ENCODE measurements at places on chromosomes 5 and 9. TPM values are rescaled to one million over a fixed set of nuclear protein-coding genes. Genes with fewer than 3 reads are reported as not detected.

The RXFP3 gene
- total RNA-seq, result not detected

The LHX3 gene
- not detected for total RNA-seq

The TAS2R1 gene
- total RNA-seq, result not detected

The MYO10 gene
- 127 TPM for total RNA-seq

The SPAG8 gene
- total RNA-seq, result 0.46 TPM

The CXXC5 gene
- 107 TPM for total RNA-seq

The ADCY2 gene
- total RNA-seq, result 31.3 TPM

The TERT gene
- 15.5 TPM for total RNA-seq

- H3K4me3 ChIP-seq, result no peak overlapping the region
- H3K4me1 ChIP-seq, result no peaks in the 10 kb centered on the region
- H3K27me3 ChIP-seq, result peaks cover 9% of the 10 kb centered on the region
- peaks cover 5% of the 10 kb centered on the region for H3K36me3 ChIP-seq
These were observed 3.4 kb upstream of the FLT4 start for GRCh38 chr5:180652771-180653170.

- H3K4me3 ChIP-seq, result no peak overlapping the region
These were observed 20.6 kb downstream of the MEGF9 start for GRCh38 chr9:120693700-120694008.

GRCh38 chr9:132042324-132042723 lies 37.3 kb downstream of the MED27 start:
- H3K27me3 ChIP-seq, result no peaks in the 10 kb centered on the region
- no peak overlapping the region for H3K27ac ChIP-seq
- DNase-seq, result no peak
- no peaks in the 10 kb centered on the region for H3K36me3 ChIP-seq

DNA sequence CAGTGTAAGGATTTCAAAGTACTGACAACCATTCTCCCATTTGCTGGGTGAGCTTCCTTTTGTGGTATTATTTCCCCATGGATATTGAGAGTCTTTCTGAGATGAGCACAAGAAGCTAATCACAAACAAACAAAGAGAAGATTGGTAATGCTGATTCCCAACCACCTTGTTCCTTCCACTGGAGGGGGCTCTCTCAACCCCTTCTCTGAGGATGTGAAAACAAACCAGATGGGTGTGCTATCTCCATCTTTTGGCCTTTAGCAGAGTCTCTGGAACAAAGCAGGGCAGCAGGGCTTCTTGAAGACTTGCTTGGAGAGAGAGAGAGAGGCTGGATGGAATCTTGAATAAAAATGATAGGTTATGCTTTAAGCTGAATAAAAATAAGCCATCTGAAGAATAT lies 576.7 kb upstream of the ZNF462 start:
- peak; percentile 63 for DNase-seq
- H3K4me1 ChIP-seq, result no peaks in the 10 kb centered on the region
- H3K36me3 ChIP-seq, result no peaks in the 10 kb centered on the region
- no peak overlapping the region for H3K4me3 ChIP-seq
- H3K27me3 ChIP-seq, result no peaks in the 10 kb centered on the region

- no peaks in the 10 kb centered on the region for H3K4me1 ChIP-seq
- no peak overlapping the region for H3K4me3 ChIP-seq
- no peaks in the 10 kb centered on the region for H3K36me3 ChIP-seq
- no peaks in the 10 kb centered on the region for H3K27me3 ChIP-seq
These were observed 247.5 kb downstream of the ADAMTSL1 start for GRCh38 chr9:18721267-18721994.

DNA sequence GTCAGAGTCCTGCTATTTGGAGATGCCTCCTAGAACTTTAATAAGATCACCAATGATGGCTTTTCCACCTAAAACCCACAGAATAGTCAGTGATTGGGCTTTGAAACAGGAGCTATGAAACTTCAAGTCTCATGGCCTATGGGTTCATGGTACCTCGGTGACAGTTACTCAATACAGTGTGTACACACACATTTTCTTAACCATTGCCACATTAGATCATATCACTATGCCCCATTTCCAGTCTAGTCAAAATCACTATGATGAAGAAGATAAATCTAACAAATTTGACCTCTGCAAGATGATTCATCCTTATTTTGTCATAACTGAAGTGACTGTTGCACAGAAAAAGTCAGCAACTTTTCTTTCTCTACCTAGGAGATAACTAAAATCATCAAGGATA lies 86.8 kb upstream of the OR13F1 start:
- H3K4me3 ChIP-seq, result no peak overlapping the region
- no peak for DNase-seq
- H3K27me3 ChIP-seq, result no peaks in the 10 kb centered on the region

GRCh38 chr5:172499287-172499686 lies 45.0 kb upstream of the SH3PXD2B start:
- no peak overlapping the region for H3K27ac ChIP-seq
- no peaks in the 10 kb centered on the region for H3K4me1 ChIP-seq
- no peaks in the 10 kb centered on the region for H3K36me3 ChIP-seq
- no peak overlapping the region for H3K4me3 ChIP-seq

DNA sequence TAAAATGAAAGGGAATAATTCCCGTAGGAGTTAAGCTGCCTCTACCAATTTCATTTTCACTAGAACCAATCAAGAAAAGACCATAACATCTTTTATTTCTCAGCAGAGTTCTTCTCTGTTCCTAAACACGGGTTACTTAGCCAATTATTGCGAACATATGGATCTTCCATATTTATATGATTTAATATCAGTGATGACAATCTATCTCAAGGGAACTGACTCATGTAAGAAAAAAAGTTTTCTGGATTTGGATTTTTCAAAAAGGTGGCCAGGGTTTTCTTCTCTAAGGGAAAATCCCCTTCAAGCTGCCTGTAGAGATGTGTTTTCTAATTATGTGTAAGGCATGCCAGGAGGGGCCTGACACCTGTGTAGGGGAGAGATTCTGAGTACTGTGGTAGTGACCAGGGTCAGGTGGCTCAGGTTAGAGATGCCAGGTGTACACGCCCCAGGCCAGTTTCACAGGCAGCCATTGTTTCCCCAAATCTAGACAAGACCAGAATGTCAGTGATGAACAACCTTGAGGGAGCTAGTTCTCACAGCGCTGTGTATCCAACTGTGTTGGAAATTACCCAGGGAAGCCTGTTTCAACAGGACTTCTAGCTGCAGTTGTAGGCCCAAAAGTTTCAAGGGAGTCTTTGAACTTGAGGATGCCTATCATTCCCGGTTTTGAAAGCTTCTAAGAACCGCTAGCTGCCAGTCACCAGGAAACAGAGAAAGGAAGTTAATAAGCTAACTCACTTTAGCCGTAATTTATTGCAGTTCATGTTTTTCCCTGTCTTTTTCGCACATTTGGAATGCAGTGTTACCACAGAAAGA lies 572.5 kb upstream of the RGMB start:
- peaks cover 4% of the 10 kb centered on the region for H3K36me3 ChIP-seq
- no peak for DNase-seq
- no peaks in the 10 kb centered on the region for H3K4me1 ChIP-seq

DNA sequence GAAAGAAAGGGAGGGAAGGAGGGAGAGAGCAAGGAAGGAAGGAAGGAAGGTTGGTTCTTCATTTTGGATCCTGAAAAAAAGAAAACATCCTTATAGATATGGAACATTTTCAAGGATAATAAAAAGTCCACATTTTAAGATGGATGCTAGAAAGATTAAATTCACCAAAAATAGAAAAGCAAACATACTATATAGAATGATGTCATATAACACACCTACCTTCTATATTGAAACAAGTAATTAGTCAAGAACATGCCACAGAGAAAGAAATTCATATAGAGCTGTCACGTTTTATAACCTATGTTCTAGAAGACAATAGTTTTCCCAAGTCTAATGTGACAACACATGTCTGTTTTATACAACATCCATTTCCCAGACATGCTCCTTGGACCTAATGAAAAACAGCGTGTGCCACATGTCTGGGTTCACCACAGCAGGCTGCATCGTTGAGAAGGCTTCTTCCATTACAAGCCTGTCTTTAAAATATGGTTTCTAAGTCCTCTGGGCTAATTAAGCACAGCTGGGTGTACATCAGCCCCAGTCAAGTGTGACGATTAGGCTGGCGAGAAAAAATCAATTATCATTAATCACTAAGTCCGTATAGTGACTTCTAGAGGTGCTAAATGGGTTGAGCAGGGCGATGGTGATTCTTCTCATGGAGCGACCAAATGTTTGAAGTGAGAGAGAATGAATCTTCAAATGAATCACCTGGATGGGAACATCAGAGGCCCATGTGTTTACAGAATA lies 301.8 kb downstream of the TLE1 start:
- no peak for DNase-seq
- H3K4me3 ChIP-seq, result no peak overlapping the region
- peaks cover 1% of the 10 kb centered on the region for H3K36me3 ChIP-seq
- H3K4me1 ChIP-seq, result no peaks in the 10 kb centered on the region
- no peaks in the 10 kb centered on the region for H3K27me3 ChIP-seq
- H3K27ac ChIP-seq, result no peak overlapping the region

DNA sequence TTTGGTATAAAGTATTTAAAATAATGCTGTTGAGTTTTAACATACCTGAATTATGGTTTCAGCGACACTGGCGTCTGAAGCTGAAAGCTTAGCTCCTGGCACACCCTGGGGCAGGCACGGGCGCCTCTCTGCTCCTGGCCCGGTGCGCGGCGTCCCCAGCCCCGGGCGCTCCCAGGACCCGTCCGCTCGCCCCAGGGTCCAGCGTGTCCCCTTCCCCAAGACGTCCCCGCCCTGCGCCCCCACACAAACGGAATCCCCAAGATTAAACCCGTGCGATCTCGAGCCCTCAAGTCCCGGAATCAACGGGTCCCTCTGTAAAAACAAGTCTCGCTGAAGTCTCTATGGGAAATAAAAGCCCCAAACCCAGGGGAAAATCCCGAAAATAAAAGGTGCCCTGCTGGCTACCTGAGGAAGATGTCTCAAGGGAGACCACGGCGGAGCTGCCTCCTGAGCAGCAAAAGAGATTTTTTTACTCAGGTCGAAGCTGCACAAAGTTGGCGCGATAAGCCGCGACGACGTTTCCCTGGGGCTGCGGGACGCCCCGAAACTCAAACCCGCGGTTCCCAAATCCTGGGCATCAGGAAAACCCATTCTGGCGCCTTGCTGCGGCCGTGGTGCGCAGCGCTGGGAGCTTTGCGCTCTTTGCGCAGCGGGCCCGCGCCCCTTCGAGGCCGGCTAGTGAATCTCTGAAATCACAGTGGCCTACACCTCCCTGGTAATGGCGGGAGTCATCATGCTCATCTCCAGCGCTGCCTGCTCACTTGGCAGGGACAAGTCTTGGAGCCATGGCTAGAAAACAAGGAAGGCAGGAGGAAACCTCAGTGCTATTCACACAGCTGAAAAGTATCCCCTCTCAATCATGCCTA lies 6.3 kb upstream of the IFNA8 start:
- no peaks in the 10 kb centered on the region for H3K36me3 ChIP-seq
- H3K4me1 ChIP-seq, result no peaks in the 10 kb centered on the region
- peak overlapping the region; percentile 89 for H3K4me3 ChIP-seq
- DNase-seq, result peak; percentile 77
- H3K27ac ChIP-seq, result no peak overlapping the region

GRCh38 chr5:2453781-2454180 lies 297.7 kb downstream of the IRX2 start:
- no peak for DNase-seq
- H3K36me3 ChIP-seq, result no peaks in the 10 kb centered on the region
- no peak overlapping the region for H3K27ac ChIP-seq
- H3K27me3 ChIP-seq, result no peaks in the 10 kb centered on the region
- no peaks in the 10 kb centered on the region for H3K4me1 ChIP-seq
- H3K4me3 ChIP-seq, result no peak overlapping the region

DNA sequence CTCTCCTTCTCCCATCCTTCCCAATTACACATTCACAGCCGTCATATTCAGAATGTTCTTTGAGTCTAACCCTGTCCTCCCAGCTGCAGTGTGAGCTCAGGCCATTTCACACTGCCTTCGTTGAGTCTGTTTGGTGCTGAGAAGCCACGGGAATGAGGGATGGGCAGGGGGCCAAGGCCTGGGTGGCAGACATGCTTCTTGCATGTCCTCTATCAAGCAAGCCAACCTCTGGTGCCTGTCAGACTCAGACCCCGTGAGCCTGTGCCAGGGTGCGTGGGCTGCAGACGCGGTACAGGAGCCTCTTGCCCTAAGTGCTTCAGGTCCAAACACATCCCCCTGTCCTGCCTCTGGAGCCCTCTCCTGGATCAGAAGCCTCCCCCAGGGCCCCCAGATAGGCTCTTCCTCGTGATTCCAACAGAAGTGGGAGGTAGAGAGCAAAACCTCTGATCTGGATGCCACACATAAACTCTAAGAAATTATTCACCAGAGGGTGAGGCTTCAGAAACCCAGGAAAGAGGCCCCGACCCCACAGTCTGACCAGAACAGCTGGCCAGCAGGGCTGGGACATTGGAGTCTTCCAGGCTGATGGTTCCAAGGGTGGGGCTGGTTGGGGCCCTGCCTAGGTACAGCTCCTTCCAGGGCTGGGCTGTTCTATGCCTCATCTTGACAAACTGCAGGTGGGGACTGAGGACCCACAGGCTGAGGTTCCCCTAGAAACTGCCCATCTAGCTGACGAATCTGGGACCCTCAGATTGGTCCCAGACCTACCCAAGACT lies 46.7 kb upstream of the CDKN2AIPNL start:
- no peaks in the 10 kb centered on the region for H3K4me1 ChIP-seq
- H3K4me3 ChIP-seq, result no peak overlapping the region
- H3K27me3 ChIP-seq, result no peaks in the 10 kb centered on the region
- no peaks in the 10 kb centered on the region for H3K36me3 ChIP-seq
- no peak overlapping the region for H3K27ac ChIP-seq
- no peak for DNase-seq

DNA sequence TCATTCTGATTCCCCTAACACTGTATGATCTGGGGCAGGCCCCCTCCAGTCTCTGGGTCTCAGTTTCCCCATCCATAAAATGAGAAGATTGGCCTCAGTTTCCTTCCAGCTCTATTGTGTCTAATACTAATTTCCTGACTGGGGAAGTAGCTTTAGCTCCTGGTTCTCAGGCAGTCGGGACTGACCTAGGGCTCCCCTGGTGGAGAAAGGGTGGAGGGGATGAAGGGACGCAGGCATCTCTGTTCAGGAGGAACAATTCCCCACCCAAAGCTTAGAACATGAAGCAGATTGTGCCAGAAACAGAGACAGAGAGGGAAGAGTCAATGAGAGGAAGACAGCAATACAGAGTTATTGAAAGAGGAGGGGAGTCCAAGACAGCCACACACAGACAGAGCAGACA lies 14.2 kb upstream of the PTGS1 start:
- H3K27ac ChIP-seq, result no peak overlapping the region
- no peaks in the 10 kb centered on the region for H3K27me3 ChIP-seq
- H3K4me3 ChIP-seq, result no peak overlapping the region
- no peaks in the 10 kb centered on the region for H3K36me3 ChIP-seq
- no peaks in the 10 kb centered on the region for H3K4me1 ChIP-seq

DNA sequence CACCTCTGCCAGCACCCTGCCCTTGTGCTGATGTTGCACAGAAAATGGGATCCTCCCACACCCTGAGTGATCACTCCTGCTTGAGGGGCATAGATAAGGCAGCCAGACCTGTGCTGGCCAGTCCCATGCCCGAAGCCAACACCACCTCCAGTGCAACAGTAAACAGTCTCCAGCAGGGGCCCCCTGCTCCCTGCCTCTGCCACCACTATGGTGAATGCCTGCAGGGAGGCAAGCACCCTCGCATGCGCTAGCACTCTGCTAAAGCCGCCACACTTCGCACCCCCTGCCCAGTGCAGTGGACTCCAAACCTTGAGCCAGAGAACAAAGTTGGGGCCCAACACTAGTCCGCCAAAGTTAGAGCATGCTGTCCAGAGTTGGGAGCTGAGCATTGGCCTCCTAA lies 118.7 kb downstream of the PJA2 start:
- peaks cover 9% of the 10 kb centered on the region for H3K36me3 ChIP-seq
- DNase-seq, result no peak
- H3K4me1 ChIP-seq, result no peaks in the 10 kb centered on the region
- no peak overlapping the region for H3K4me3 ChIP-seq
- no peak overlapping the region for H3K27ac ChIP-seq

Measured in H9 (cell line).